ENCODE measurements at places on chromosomes 7 and 10.

DNA sequence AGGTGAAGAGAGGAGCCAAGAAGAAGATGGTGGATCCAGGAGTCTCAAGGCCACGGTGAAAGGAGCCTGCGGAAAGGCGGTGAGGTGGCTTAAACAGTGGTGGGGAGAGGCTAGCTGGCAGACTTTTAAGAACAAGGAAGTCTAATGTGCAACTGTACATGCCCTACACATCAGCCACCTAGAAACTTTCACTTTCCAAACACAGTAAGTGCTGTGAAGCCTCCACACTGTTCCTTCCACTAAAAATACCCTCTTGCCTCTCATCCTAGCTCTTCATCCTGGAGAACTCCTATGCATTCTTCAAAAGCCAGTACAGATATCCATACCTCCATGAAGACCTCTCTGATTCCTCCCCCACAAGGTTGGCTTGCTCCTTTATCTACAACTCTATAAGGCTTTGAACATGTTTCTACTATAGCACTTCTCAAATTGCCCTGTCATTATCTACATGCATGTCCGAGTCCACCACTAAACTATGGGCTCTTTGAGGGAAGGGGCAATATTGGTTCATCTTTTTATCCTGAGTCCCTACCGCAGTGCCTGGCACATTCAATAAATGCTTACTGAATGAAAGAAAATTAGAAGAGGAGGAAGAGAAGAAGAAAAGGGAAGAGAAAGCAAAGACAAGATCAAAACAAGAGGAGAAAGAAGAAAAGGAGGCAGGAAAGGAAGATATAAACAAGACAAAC, 54.2 kb downstream of the DNAJC12 start:
- no peak for DNase-seq

GRCh38 chr7:24025765-24026164, 258.2 kb upstream of the NPY start:
- DNase-seq, result no peak

- DNase-seq, result no peak
Measured at GRCh38 chr7:150389532-150389816, 10.3 kb downstream of the ZNF775 start.

GRCh38 chr10:34078745-34079470, 736.2 kb downstream of the PARD3 start:
- DNase-seq, result no peak

DNA sequence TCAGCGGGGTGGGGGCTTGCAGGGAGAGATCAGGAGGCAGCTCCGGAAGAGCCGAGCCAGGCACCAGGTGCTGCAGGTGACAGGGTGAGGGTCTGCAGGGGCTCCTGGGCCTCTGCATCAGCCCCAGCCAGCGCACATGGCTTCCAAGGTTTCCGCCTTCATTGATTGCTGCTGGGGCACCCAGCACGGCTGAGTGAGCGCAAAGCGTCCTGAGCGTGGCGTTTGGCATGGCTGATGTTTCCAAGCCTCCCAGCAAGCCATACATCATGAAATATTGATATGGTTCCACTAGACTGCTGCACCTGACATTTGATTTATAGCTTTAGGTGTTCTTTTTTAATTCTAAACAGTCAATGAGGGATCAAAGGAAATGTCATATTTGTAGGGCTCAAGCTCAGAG, 259.0 kb downstream of the WDR37 start:
- DNase-seq, result no peak

DNA sequence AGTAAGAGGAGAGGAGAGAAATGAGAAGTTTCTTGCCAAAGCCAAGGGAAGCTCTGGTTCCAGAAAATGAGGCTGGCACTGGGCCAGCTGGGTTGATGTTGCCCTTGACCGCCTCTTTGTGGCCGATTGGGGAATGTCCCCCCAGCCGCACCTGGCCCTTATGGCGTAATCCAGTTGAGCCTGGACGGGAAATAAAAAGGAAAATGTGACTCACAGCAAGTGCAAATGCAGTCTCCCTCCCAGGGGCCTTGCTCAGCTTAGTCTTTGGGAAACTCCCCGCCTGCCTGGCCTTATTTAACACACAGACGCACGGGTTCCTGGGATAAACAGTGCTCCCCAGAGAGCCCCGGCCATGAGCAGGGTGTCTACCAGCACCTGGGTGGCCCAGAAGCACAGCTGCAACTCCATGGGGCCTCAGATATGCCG, 174.8 kb downstream of the KIAA1217 start:
- DNase-seq, result peak; percentile 91

- peak; percentile 85 for DNase-seq
Measured at GRCh38 chr10:123135415-123136141, at the start of gene HMX3. Gene HMX3, plus strand, starts transcription at chr10:123135970. Its CDS starts 81 bp downstream, at chr10:123136051.

- no peak for DNase-seq
Measured at GRCh38 chr7:155917836-155918430, 105.7 kb upstream of the SHH start.

DNA sequence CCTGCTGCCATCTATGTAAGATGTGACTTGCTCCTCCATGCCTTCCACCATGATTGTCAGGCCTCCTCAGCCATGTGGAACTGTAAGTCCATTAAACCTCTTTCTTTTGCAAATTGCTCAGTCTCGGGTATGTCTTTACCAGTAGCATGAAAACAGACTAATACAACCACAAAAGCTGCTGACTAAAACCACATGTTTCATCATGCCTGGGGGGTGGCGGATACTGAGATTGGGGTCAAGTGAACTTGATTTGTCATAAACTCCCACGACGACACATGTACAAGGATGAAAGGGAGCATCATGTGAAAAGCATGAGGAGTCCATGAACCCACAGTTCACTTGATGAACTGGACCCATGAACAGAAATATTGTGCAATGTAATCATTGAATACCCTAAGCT, 134.9 kb upstream of the ANK3 start:
- DNase-seq, result no peak

DNA sequence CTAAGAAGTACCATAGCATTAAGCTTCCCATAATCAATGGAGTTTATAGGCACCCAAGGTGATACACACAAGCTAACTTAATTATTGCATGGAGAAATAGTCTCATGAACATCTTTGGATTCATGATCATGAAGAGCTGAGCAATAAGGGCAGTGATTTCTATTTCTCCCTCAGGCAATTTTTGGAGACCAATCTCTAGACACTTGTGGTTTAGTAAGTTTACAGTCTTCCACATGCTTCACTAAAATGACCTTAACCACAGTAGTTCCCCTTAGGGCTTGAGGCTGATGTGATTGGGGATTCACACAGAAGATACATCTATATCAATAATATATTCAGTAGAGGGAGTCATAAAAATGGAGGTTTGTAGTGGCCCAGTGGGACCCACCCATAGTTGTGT, 241.2 kb downstream of the CCDC7 start:
- DNase-seq, result no peak

DNA sequence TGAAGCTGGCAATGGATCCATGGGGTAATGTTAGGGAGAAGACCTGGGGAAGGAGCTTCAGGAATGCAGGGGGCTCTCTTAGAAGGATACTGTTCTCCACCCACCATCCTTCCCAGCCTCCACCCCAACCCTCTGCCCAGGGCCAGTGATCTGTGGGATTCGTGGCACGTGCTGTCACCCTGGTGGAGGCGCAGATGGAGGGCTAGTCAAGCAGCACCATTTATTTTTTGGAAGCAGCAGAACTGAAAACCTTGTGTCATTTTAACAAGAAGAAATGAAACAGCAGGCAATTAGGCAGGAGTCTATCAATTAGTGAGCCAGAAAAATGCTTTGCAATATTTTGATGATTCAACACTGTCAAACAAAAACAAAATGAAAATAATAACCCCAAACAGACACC, 155.9 kb downstream of the SH2D4B start:
- DNase-seq, result peak; percentile 22

DNA sequence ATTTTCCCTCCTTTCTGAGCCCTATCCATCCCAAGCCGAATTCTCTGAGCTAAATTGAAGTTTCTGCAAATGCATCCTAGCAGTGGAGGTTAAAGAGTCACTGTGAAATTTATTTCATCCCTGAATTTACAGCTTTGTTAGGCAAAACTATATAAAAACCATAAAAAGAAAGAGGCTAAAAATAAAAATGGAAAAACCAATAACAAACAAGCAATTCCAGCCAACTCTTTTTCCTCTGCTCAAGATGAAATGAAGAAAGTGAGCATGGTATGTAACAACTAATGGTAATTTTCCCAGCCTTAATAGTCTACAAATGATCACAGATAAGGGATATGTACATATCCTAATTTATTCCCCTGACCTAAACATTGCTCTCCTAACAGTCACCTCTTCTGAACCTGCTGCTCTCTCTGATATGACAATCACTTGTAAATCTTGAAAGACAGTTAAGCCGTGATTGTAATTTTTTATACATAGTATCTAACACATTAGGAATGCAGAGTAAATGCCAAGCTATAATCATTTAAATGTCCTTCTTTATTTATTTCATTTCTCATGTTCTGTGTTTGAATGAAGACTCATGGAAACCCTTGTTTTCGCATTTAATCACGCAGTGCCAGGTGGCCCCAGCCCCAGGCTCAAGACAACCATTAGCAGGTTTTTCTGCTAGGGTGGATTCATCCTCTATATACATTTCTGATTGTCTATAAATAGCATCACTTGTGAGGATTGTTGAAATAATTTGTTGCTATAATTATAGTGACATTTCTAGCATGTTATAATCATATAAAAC, 48.6 kb upstream of the NRP1 start:
- DNase-seq, result no peak

DNA sequence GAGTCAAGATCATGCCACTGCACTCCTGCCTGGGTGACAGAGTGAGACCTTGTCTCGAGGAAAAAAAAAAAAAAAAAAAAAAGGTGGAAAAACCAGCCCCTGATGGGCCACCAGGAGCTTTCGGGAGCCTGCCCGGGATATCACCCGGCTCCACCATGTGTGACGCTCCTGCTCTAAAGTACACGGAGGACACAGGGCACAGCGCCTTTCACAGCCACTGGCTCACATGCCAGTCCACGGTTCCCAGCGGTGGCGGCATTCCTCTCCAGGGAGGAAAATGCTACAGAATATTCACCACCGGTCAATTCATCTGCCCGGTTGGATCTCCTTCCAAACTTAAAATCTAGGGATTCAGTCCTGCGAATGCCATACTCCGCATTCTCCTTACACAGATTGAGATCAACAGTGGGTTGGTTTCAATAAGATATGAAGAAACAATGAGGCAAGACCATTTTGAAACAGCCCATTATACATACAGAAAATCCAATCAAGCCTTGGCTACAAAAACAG, 81.2 kb downstream of the CTBP2 start:
- DNase-seq, result no peak

DNA sequence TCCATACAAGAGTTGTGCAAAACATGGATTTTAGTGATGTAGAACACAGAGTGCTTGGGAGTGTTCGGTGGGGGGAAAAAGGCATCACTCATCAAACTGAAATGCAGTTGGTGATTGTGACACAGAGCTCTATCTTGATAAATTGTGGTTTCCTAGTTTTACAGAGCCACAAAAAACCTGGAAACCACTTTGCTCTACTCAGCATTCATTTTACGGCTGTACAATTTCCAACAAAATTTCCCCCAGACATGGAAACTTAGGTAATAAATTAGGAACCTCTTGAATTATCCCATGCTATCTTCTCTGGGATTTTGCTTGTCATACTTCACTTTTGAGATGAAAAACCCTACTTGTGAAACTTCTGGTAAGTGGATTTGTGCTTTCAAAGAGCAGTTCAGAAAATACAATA, 614.9 kb upstream of the FZD8 start:
- DNase-seq, result no peak

GRCh38 chr10:132538031-132538789, 623 bp downstream of the INPP5A start:
- peak; percentile 62 for DNase-seq

DNA sequence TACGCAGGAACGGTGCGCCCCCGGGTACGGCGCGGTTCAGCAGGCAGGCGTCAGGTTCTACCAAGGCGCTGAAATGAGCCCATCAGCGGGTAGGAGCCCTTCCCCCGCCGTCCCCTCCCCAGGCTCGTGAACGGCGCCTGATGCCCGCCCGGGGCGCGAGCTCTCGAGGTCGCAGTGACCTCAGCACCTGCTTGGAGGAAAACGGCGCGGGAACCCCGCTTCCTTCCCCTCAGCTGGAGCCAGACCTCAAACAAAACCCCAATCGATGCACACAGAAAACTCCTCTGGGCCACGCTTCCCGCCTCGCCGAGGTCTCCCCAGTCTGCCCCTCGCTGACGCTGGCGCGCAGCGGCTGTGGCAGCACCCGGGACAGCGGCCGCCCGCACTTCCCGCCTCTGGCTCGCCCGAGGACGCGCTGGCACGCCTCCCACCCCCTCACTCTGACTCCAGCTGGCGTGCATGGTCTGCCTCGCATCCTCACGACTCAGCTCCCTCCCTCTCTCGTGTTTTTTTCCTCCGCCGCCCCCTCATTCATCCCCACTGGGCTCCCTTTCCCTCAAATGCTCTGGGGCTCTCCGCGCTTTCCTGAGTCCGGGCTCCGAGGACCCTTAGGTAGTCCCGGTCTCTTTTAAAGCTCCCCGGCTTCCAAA, 514 bp upstream of the GAD2 start:
- DNase-seq, result peak; percentile 90

DNA sequence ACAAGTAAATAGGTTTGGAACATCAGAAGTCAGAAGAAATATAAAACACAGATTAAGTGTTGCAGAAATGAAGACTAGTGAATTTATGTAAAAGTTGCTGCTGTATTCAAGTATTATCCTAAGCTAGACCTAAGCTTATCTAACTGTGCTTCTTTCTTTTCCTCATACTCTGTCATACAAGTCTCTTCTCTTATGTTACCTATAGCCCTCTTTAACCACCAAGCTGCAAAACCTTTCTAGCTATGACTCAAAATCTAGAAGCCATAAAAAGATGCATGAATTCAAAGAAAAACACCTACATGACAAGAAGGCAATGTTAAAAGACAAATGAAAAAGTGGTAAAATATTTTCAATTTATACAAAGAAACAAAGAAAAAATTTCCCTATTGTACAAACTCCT, 23.0 kb downstream of the DENND11 start:
- no peak for DNase-seq

- DNase-seq, result peak; percentile 46
Measured at GRCh38 chr7:27128776-27129728, 1.5 kb downstream of the HOXA4 start.

DNA sequence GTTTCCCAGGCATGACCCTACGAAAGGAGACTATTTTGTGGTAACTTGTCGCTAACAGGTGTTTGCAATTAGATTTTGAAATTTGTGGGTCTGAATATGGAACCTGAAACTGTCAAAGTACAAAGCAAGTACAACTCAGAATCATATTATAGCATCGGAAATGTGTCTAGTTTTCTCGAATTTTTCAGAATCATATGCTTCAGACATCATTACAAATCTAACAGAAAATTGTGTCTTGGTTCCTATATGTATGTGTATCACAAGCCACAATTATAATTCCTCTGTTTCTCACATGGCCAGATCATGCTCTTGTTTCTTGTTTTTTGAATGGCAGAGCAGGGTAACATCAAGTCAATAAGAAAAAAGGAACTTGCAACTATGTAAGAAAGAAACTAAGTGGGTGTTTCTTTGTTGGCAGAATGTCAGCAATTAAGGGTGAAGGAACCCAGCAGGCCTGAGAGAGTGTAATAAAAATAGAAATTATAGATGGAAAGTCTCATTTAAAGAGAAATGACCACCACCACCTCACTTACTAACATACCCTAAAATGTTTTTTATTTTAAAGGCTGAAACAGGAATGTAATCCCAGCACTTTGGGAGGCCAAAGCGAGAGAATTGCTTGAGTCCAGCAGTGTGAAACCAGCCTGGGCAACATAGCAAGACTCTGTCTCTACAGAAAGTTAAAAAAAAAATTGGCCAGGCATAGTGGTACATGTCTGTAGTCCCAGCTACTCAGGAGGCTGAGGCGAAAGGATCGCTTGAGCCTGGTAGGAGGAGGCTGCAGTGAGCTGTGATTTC, 51.3 kb downstream of the PRTFDC1 start:
- DNase-seq, result no peak

- no peak for DNase-seq
Measured at GRCh38 chr7:70797109-70797514, 334.8 kb upstream of the GALNT17 start.

Data from endodermal cell (in vitro differentiated cells).